ENCODE measurements at places on chromosomes 16 and 17. TPM values are rescaled to one million over a fixed set of nuclear protein-coding genes. Genes with fewer than 3 reads are reported as not detected.

Gene TBX6
- total RNA-seq: 0.86 TPM

Gene ADAD2
- not detected for total RNA-seq

Gene ABCC3
- total RNA-seq: 326 TPM

Gene CCL17
- total RNA-seq: not detected
